ENCODE measurements at places on chromosomes 3 and 15. TPM values are rescaled to one million over a fixed set of nuclear protein-coding genes. Genes with fewer than 3 reads are reported as not detected.

- no peak overlapping the region for H3K27ac ChIP-seq
- H3K4me1 ChIP-seq: peaks cover 10% of the 10 kb centered on the region
- peaks cover 6% of the 10 kb centered on the region for H3K36me3 ChIP-seq
- no peak for DNase-seq
- H3K27me3 ChIP-seq: peaks cover 9% of the 10 kb centered on the region
Measured at GRCh38 chr3:170911051-170911450, 2.6 kb upstream of the EIF5A2 start.

- DNase-seq: no peak
- H3K4me1 ChIP-seq: no peaks in the 10 kb centered on the region
- H3K36me3 ChIP-seq: no peaks in the 10 kb centered on the region
- no peaks in the 10 kb centered on the region for H3K27me3 ChIP-seq
- no peak overlapping the region for H3K4me3 ChIP-seq
Measured at GRCh38 chr15:39336926-39337325, 244.0 kb upstream of the THBS1 start.

- H3K4me1 ChIP-seq: no peaks in the 10 kb centered on the region
- no peak overlapping the region for H3K4me3 ChIP-seq
- H3K27me3 ChIP-seq: no peaks in the 10 kb centered on the region
- no peak for DNase-seq
Measured at GRCh38 chr3:163481738-163482137, 1596.6 kb downstream of the SI start.

- H3K4me1 ChIP-seq: peaks cover 8% of the 10 kb centered on the region
- H3K4me3 ChIP-seq: no peak overlapping the region
- no peaks in the 10 kb centered on the region for H3K27me3 ChIP-seq
- H3K36me3 ChIP-seq: no peaks in the 10 kb centered on the region
- no peak overlapping the region for H3K27ac ChIP-seq
Measured at GRCh38 chr3:57977818-57978235, 30.4 kb upstream of the FLNB start.

GRCh38 chr3:190336516-190337189 lies 14.4 kb upstream of the CLDN1 start:
- H3K27ac ChIP-seq: no peak overlapping the region
- no peak for DNase-seq
- H3K4me3 ChIP-seq: no peak overlapping the region
- peaks cover 24% of the 10 kb centered on the region for H3K27me3 ChIP-seq

GRCh38 chr3:16088496-16088895 lies 86.0 kb upstream of the GALNT15 start:
- H3K36me3 ChIP-seq: no peaks in the 10 kb centered on the region
- no peak for DNase-seq
- H3K4me1 ChIP-seq: no peaks in the 10 kb centered on the region
- H3K27ac ChIP-seq: no peak overlapping the region
- no peak overlapping the region for H3K4me3 ChIP-seq

LRRIQ4 gene
- 0.22 TPM for total RNA-seq

EDC3 gene
- 50.6 TPM for total RNA-seq

PLSCR5 gene
- total RNA-seq: not detected

- peaks cover 9% of the 10 kb centered on the region for H3K4me1 ChIP-seq
- H3K27me3 ChIP-seq: peaks cover 17% of the 10 kb centered on the region
- no peaks in the 10 kb centered on the region for H3K36me3 ChIP-seq
- no peak overlapping the region for H3K4me3 ChIP-seq
Measured at GRCh38 chr15:42068601-42069000, 25.8 kb downstream of the PLA2G4D start.

GRCh38 chr3:196189566-196190347 lies 21.4 kb downstream of the ZDHHC19 start:
- H3K27ac ChIP-seq: no peak overlapping the region
- peaks cover 49% of the 10 kb centered on the region for H3K4me1 ChIP-seq
- no peaks in the 10 kb centered on the region for H3K27me3 ChIP-seq

DNA sequence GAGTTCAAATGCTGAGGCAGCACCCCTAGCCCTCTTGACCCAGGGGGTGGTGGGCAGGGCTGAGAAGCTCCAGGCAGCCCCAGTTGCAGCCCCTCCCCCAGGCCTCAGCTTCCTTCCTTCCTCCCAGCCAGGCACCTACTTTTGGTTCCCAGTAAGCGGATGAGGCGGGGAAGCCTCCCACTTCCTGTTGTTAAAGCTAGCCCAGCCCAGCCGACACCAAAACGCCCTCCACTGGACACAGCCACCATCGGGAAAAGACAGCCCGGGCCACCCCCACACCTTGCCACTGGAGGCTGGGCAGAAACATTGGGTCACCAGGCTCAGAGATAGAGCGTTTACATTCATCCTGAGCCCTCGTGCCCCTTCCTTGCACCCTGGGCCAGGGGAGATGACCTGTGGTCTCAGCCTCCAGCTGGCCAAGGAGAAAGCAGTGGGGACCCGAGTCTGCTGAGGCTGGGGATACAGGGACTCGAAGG lies 3.5 kb downstream of the DUSP7 start:
- no peaks in the 10 kb centered on the region for H3K27me3 ChIP-seq
- no peaks in the 10 kb centered on the region for H3K36me3 ChIP-seq

DNA sequence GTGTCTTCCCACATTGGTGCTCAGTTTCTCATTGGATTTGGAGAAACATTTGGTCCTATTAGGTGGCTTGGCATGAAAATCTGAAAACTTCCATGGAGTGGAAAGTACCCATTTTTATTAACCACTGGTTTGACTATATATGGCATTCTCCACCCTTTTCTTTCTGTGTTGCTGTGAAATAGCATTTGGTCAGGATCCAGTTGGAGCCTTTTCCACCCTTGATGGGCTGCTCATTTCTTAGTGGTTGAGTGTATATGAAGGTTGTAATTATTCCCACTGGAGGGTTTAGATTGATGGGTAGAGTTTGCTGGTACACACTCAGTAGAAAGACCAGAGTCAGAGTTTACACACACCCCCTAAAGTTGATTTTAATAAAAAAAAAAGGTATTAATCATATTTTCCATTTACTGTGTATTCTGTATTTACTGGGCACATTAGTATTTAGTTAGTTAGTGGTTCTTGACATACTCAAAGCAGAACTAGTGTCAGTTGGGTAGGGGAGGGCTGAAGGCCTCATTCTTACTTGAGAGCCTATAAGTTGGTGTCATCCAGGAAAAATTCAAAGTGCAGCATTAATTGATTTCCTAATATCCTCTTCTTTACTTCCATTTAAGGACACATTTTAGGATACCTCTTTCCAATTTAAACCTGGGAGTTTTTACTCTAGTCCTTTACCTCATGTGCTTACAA lies 69.5 kb downstream of the FLNB start:
- H3K4me3 ChIP-seq: no peak overlapping the region
- H3K36me3 ChIP-seq: no peaks in the 10 kb centered on the region
- H3K27ac ChIP-seq: no peak overlapping the region
- H3K27me3 ChIP-seq: no peaks in the 10 kb centered on the region

GOLGA6L7 gene
- not detected for total RNA-seq

DNA sequence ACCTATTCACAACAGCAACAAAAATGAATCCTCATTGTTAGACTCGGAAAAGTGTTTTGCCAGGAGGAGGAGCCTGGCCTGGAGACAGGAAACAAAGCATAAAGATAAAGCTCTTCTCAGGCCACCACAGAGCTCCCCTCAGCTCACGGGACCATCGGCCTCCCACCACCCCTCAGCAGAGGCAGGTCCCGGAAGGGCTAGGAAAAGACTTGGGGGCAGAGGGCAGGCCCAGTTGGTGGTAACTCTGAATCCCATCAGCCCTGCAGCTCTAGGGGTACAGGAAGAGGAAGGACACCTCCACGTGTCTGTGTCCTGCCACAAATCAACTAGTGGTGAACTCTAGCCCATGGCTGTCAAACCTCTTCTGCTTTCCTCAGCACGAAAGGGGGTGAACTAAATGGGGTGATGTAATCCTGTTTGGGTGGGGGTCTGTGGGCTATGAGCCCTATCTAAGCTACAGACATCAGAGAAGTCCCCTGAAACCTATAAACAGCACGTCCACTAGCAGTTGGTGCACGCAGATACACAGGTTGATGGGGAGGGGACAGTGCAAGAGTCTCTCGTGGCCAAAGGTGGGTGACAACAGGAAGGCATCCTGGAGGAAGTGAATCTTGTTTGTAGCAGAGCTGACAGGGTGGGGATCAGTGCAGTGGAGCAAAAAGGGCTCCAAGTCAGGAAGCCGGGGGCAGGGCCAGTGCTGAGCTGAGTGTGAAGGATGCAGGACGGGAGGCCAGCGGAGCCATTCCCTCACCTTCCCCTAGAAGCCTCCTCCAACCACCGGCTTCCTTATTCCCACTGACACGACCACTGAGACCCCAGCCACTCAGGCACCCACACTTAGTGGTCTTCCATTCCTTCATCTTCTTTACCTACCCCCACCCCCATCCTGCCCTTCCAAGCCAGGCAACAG lies 111.1 kb upstream of the HACD2 start:
- H3K36me3 ChIP-seq: no peaks in the 10 kb centered on the region
- H3K4me1 ChIP-seq: no peaks in the 10 kb centered on the region
- H3K27ac ChIP-seq: no peak overlapping the region
- H3K27me3 ChIP-seq: no peaks in the 10 kb centered on the region

PTX3 gene
- 0.56 TPM for total RNA-seq

DNA sequence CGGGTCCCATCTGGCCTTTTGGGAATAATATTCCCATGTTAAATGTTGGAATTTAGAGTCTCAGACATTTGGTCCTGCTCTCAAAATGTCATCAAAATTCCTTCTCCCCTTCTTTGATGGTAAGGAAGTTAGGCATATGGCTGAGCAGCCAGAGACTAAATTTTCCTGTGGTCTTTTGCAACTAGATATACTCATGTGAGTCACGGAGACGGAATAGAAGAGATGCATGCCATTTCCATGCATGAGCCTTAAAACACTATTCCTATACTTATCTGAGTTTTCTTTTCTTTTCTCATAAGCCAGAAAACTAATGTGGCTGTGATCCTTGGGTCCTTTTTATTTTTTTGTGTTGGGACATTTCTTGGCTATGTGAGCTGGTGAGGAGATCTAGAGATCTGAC lies 105.3 kb downstream of the NR2F2 start:
- H3K27me3 ChIP-seq: no peaks in the 10 kb centered on the region
- H3K4me3 ChIP-seq: no peak overlapping the region
- no peaks in the 10 kb centered on the region for H3K4me1 ChIP-seq
- no peak for DNase-seq

ALS2CL gene
- 1.9 TPM for total RNA-seq

ATR gene
- total RNA-seq: 34.8 TPM

DNA sequence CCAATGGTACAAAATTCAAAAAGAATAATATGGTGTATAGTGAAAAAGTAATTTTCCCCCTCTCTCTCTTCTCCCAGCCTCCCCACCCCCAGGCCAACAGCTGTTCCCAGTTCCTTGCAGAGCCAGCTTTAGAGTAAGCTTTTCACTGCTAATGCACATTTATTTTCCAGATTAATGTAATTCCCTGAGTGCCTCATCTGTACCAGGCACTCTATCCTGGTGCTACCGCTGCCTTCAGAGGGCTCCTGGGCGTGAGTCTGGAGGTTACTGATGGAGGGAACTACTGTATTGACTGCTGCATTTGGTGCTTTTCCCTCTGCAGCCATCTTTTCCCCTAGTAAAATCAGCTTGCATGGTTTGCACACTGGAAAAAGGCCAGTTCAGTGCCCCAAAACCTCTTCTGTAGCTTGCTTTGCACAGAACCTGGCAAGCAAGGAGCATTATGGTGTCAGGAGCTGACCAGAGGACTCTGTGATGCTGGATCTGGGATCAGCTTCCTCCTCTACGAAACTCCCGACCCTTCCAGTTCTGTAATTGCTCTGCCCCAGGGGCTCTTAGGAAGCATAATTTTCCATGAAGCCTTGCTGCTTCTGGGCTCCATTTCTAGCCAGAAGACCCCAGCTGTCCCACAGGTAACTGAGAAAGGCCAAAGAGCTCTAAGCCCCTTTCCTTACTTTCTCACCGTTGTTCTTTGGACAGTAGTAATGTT lies 8.5 kb upstream of the USP3 start:
- H3K4me1 ChIP-seq: peaks cover 28% of the 10 kb centered on the region
- DNase-seq: no peak

- no peaks in the 10 kb centered on the region for H3K36me3 ChIP-seq
- H3K27ac ChIP-seq: no peak overlapping the region
- no peak for DNase-seq
Measured at GRCh38 chr3:17905996-17906395, 163.6 kb upstream of the TBC1D5 start.

SUSD5 gene
- total RNA-seq: not detected

DNA sequence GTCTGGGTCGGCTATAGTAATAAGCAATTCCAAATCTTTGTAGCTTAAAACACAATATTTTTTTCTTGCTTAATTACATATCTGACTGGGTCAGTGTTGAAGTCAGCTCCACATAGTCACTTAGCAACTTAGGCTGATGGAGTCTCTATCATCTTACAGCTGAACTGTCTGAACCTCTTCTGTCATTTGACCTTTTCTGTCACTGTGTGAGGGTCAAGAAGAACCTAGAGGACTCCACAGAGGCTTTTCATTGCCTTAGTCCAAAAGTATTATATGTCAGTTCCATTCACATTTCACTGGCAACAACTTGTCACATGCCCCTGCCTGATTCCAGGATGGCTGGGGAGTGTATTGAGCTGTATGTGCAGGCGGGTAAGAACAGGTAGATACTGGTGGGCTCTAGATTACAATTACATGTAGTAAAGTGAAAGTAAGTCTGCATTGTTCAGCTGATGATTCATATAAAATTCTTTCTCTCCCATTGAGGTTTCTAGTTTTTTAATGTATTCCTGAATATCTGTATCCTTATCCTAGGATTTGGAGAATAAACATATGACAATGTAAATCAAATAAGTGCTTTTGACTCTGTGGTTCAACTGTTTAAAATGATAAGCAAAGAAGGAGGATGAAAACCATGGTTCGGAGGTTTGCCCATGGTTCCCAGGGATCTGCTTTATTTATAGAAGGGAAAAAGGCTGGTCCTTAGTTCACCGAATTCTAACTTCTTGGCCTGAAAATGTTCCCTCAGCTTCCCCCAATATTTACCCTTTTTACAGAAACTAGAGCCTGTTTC lies 5.8 kb upstream of the ARPP21 start:
- no peak overlapping the region for H3K27ac ChIP-seq
- peaks cover 11% of the 10 kb centered on the region for H3K27me3 ChIP-seq
- peaks cover 4% of the 10 kb centered on the region for H3K4me1 ChIP-seq

TP63 gene
- 2.3 TPM for total RNA-seq

- H3K4me3 ChIP-seq: no peak overlapping the region
- H3K27me3 ChIP-seq: peaks cover 26% of the 10 kb centered on the region
- H3K27ac ChIP-seq: no peak overlapping the region
- H3K4me1 ChIP-seq: no peaks in the 10 kb centered on the region
- H3K36me3 ChIP-seq: no peaks in the 10 kb centered on the region
Measured at GRCh38 chr3:169354774-169355501, 308.6 kb downstream of the MECOM start.

- no peak overlapping the region for H3K27ac ChIP-seq
- H3K27me3 ChIP-seq: peaks cover 11% of the 10 kb centered on the region
- no peaks in the 10 kb centered on the region for H3K36me3 ChIP-seq
- H3K4me3 ChIP-seq: no peak overlapping the region
Measured at GRCh38 chr3:24096695-24097290, 151.7 kb downstream of the NR1D2 start.
